ENCODE measurements at places on chromosomes 3 and 15.
A peak's percentile ranks its signal among the peaks of the same experiment; 100 is the strongest.

- DNase-seq = no peak
Observed at GRCh38 chr3:45798034-45798433, 1.7 kb upstream of the SLC6A20 start.

DNA sequence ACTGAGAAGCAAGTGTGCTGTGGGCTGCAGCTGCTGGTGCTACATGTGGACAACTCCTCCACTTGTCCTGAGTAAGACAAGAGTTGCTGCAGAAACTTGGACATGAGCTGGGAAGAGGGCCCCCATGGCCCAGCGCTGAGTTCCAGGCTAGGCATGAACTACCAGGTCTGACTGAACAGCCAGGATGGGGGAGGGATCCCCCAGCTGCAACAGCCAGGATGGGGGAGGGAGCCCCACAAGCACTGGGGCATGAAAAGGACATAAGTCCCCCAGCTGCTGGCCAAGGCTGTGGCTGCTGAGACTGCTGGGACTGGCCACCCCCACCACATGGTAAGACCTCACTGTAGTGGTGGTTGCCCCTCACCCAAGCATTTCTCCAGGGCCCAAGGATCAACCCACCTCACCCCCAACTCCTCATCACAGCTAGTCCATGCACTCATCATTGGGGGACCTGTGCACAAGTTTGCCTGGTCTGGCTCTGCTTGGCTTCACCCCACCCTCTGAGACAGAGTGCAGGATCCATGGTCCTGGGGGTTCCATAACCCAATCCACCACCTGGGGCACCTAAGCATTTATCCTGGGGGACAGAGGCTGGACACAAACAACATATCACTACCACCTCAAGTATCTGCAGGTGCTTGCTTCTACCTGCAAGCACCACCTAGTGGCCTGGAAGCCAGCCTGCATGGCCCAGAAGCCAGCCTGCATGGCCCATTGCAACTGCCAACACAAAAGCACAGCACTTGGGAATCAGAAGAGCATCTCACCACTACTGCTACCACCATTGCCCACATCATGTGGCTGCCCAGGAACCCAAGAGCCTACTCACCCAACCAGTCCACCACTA lies 84.5 kb upstream of the STT3B start:
- DNase-seq = no peak

- DNase-seq = no peak
Observed at GRCh38 chr3:192597506-192597905, 129.8 kb downstream of the FGF12 start.

GRCh38 chr15:46660096-46660842 lies 1025.4 kb downstream of the SQOR start:
- no peak for DNase-seq

DNA sequence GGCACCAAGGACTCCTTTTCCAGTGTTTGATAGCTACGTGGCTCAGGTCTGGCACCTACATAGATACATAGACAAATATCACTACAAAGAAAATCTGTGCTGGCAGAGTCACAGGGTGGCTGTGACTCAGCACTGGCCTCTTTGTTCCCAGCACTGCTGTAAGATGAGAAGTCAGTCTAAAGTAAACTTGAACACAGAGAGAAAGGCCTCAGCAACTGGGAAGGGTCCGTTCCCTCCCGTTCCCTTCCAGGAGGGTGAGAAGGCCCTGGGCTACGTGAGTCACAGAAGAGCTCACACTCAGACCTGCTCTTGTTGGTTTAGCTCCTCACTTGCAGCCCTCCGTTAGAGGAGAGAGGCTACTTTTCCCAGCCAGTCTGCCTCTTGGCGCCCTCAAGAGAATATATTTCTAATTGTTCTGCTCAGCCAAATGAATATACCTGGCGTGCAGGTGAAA lies 23.1 kb downstream of the ANXA2 start:
- DNase-seq = peak; percentile 97

GRCh38 chr3:59714066-59714465 lies 664.2 kb upstream of the CFAP20DC start:
- DNase-seq = no peak

GRCh38 chr3:124207873-124208485 lies 216.1 kb upstream of the ROPN1 start:
- DNase-seq = no peak

- DNase-seq = no peak
Observed at GRCh38 chr15:35858707-35859106, 312.7 kb upstream of the DPH6 start.

DNA sequence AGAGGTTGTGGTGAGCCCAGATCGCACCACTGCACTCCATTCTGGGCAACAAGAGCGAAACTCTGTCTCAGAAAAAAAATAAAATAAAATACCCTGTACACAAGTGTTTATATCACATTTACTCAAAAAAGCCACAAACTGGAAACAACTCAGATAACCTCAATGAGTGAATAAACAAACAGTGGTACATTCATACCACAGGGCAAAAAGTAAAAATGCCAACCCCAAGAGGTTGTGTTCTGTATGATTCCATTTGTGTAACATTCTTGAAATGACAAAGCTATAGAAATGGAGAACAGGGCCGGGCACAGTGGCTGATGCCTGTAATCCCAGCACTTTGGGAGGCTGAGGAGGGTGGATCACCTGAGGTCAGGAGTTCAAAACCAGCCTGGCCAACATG lies 12.9 kb downstream of the EDC3 start:
- DNase-seq = no peak

DNA sequence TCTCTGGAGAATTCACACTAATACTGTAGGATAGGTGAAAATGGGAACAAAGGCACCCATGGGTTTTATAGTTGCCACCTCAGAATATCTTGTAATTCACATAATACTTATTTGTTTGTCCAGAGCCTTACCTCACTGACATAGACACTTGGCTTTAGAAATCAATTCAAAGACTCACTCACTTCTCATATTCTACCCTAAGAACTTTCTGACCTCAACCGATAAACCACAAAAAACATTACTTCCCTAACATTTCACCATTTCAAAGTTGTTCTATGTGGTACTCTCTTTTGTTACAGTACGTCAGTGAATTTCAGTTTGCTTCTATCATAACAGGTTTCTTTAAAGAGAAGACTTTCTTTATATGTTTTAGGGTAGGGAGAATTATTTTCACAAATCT lies 359.3 kb downstream of the IGSF11 start:
- DNase-seq = no peak

- no peak for DNase-seq
Observed at GRCh38 chr3:38268087-38268486, 2.5 kb downstream of the SLC22A13 start.

DNA sequence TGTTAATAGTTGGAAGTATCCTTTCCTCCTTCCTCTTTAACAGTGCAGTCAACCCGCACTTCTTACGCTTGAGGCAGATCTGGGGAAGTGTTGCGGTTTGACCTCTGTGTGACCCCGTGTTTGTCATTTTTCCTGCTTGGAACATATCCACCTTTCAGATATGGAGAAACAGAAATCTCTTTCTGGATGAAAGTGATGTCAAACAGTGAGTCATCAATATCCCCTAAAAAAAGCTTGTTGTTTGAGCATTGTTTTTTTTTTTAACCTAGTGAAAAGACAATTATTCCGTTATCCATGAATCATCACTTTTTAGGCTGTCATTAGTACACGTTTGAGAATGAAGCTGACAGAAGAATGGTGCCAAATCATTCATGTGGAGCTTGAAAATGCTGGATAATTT lies 293.7 kb downstream of the ARPP21 start:
- DNase-seq = peak; percentile 65

DNA sequence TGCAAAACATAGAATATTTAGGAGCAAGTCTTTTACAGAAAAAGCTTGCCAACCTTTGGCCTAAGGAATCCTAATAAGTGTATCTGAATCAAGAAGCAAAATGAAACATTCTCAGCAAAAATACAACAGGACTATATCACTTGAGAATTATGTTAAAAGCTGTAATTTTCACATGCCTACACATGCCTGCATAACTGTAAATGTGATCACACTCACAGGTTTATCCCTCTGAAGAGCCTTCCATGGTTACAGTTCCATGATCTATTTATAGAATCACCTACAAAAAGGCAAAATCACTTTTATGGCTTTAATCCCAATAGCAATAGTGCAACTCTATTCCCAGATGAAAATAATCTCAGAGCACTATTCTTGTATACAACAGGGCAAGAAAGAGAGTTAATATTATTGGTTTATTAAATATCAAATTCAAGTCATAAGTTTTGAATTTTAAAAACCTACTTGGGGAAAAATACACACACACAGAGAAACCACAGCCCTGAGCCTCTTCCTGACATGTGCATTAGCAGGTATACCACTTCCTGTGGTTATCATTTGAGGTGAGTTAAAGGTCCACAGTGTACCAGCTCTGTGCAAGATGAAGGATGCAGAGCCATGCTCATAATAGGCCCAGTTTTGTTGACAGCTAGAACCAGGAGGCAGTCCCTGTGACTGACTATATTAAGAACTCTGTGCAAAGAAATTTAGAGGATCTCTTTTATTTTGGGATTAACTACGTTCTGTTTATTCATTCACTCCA lies 252.5 kb upstream of the TGFBR2 start:
- no peak for DNase-seq

DNA sequence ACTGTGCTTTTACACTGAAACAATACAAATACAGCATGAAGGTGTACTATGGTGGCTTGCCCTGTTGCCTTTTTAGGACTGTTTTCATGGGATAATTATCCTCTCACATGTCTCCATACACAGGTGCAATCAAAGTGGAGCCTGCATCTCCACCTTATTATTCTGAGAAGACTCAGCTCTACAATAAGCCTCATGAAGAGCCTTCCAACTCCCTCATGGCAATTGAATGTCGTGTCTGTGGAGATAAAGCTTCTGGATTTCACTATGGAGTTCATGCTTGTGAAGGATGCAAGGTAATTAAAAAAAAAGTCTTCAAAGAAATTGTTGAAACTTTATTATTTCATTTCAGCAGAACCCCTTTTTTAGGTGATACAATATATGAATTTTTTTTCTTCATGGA lies 92.3 kb downstream of the PPARG start:
- no peak for DNase-seq

DNA sequence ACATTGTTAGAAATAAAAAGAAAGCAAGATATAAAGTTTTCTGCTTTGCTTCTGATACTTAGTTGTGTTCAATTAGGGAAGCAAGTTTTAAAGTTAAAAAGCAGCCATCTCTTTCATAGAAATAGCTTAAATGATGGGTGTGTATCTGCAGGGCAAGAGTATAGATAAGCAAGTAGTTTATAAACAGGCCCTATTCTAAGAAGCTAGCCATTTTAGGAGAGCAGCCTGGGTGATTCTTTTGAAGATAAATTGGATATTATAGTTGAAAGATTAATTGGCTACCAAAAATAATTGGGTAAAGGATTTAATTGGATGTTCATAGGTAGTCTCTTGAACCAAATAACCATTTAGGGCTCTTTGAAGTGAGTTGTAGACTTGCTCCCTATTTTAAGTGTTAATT lies 5.6 kb downstream of the EIF3J start:
- DNase-seq = no peak

GRCh38 chr15:72740219-72740618 lies 43.3 kb downstream of the ADPGK start:
- DNase-seq = no peak
